ENCODE measurements at places on chromosomes 2 and 18.

DNA sequence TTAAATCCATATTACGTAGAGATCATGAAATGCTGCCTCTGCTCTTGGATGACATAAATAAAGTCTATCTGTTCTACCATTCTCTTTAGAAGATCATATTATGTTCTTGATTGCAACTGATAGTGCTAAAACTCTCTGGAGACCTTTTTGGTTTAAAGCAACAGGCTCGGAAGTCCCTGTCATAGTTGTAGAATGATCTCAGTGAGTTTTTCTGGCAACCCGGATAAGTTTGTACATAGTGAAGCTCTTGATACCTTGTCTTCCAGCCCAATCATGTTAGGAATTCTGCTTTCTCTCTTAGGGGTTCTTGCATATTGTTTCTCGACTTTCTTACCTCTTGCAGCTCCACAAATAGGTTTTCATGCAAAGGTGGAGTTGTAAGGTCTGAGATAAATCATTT is 156.1 kb downstream of the TTC27 start:
- no peak for DNase-seq

- peak; percentile 94 for DNase-seq
Observed at GRCh38 chr2:240369801-240370585, 65.5 kb upstream of the GPC1 start.

DNA sequence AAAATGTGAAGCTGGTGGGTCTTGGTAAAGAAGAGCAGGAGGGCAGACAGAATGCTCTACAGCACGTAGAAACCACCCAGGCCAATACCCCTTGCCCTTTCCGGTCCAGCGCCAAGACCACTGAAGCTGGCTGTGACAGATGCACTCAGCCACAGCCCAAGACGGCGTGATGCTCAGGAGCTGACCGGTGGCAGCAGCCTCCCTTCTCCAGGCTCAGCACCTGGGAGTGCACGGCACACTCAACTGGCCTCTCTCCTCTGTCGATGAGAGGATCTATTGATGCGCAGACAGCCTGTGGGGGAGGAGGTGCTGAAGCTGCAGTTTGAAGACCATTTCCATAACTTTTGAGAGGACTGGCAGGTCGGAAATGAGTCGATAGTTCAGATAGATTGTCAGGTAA is 141.0 kb upstream of the MYT1L start:
- DNase-seq = no peak

DNA sequence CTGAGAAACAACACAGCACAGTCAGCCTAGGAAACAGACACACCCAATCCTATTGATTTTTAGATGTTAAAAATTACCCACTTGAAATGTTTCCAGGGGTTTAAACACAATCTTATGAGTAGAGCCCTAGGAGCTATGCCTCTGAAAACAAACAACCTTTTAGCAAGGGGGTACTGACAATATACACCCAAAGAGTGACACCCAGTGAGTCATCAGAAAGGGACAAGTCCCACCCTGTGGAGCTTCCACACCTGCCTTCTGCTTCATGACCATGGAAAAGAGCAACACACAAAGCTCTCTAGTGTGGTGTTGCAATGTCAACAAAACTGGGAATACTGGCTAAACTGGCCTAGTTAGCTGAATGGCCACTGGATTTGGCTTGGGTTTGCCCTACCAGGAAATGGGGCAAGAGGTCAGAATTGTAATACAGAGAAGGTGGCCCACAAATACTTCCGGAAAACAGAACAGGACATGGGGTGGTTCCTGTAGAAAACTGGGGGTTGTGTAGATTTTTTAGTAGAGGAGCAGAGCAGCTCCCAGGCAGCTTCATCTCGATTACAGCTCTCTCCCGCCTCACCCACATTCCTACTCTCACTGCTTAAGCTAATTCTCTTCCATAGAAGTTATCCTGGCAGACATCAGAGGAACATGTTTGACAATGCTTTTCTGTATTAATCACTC is 98.2 kb downstream of the GAREM1 start:
- DNase-seq = no peak

DNA sequence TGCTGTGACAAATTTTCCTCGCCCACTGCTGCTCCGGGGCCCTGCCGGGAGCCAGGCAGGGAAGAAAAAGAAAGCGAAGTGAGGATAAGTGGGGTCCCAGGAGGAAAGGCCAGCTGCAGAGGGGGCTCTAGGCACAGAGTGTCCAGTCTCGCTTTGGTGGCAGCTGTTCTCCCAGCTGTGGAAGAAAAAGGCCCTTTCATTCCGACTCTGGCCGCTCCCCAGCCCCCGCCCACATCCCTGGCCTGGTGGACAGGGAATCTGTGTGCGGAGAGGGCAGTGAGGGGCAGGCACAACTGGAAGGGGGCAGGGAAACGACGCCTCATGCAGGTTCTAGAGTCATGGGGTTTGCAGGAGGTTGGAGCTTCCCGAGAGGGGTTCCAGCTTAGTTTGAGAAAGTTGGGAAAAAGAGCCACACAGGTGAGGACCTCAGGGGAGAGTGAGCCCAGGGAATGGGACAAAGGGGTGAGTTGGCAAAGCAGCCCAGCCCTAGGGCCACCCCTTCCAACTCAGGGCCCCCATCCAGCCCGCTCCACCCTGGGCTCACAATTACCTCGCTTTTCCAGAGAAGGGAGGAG is 1.8 kb downstream of the RTKN start:
- peak; percentile 31 for DNase-seq

DNA sequence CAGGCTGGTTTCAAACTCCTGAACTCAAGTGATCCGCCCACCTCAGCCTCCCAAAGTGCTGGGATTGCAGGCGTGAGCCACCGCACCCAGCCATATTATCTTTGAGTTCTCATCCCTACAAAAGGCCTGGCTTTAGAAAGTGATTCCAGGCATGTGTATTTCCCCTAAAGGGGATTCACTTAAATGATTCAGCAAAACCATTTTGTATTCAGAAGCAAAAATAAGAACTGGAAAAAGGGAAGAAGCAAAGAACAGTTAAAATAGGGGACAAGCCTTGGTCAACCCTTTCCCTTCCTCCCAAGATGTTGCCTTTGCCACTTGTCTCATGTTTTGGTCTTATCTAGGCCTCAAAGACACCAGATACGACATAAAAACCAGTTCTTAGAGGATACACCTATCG is 10.5 kb downstream of the TM4SF20 start:
- DNase-seq = no peak

DNA sequence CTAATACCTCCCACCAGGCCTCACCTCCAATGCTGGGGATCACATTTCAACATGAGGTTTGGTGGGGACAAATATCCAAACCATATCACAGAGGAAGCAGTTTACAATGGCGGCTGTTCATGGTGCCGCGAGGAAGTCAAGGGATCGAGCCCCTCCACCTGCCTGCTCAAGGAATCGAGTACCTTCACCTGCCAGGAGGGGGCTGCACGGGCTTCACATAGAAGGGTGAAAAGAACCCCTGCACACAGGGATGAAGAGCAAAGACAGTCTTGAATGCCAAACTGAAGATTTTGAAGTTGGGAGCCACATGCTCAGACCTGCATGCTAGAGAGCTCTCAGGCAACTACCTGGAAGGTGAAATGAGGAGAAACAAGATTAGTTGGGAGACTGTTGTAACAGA is 110.3 kb downstream of the KCNF1 start:
- no peak for DNase-seq

GRCh38 chr2:54543733-54544396 is 87.7 kb downstream of the SPTBN1 start:
- DNase-seq = no peak

GRCh38 chr2:158796652-158797051 is 1.5 kb downstream of the DAPL1 start:
- DNase-seq = no peak

DNA sequence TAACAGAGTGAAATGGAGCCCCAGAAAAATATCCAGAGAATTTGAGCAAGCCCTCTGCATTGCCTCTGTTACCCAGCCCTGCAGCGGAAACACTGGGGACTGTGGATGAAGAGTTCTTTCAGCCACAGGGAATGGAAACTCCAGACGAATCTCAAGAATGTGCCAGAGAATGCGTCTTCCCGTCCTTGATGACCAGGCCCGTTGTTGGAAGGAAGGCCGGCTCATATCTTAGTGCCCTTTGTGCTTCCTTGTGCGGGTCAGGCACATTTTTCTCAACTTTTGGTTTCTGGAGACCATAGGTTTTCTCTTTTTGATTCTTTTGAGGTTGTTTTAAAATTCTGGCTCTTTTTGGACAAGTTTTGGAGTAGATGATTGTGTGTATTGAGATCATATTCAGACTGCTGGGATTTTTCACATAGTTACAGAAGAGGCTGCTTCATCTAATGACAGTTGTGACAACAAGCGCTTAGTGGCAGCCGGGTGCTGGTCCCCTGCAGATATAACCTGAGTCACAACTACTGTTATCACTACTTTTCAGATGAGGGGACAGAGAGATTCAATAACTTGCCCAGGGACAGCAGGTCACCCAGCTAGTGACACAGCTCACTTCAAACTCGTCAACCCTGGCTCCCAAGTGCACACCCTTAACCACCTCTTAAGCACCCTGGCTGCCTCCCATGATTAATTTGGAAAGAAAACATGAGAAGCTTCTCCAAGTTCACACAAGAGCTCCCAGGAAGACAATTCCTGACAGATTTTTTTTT is 15.7 kb downstream of the MAL start:
- no peak for DNase-seq

GRCh38 chr2:96374211-96374951 is 38.8 kb downstream of the NCAPH start:
- DNase-seq = no peak

GRCh38 chr2:109387221-109387735 is 226.5 kb downstream of the SEPTIN10 start:
- no peak for DNase-seq

DNA sequence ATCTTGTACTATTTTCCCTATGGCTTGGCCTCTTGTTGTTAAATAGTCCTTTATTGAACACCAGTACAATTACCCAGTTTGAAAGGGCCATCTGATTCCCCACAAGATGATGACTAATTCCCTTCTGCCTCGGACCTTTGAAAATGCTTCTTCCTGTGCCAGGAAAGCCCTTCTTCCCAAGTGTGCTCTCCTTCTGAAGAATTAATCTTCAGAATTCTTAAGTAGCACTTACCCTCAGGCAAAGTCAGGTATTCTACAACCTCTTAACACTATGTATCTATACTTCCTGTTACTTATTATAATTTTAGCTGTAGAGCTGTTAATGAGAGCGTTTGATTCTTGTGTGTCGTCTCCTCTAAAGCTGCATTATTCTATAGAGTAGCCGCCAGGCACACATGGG is 28.6 kb upstream of the MEX3C start:
- DNase-seq = no peak

GRCh38 chr2:240597419-240598181 is 11.1 kb downstream of the CAPN10 start:
- no peak for DNase-seq

All from fibroblast of skin of scalp (primary cell).